ENCODE measurements at places on chromosomes 1 and 21. TPM values are rescaled to one million over a fixed set of nuclear protein-coding genes. Genes with fewer than 3 reads are reported as not detected.

Gene CYP4A22
- total RNA-seq: not detected

Gene GIPC2
- total RNA-seq: 0.15 TPM

Gene NTMT2
- total RNA-seq: not detected

Gene UBXN10
- total RNA-seq: 0.24 TPM

Gene RAB13
- 77.4 TPM for total RNA-seq

Gene ZSWIM5
- 0.29 TPM for total RNA-seq

Gene CD2
- not detected for total RNA-seq

Gene PCSK9
- total RNA-seq: 2.6 TPM

Gene FOXD3
- not detected for total RNA-seq

Gene C2CD2
- total RNA-seq: 26.6 TPM

Gene SMPDL3B
- total RNA-seq: 1.8 TPM

Gene AQP10
- not detected for total RNA-seq

Gene MROH9
- total RNA-seq: not detected

Gene ECE1
- 594 TPM for total RNA-seq

Gene ADGRB2
- 1.6 TPM for total RNA-seq

Gene COL9A2
- 0.12 TPM for total RNA-seq

Gene CD46
- total RNA-seq: 196 TPM

Gene ACTL8
- total RNA-seq: not detected

Gene PDC
- not detected for total RNA-seq

Gene CLIC6
- total RNA-seq: 0.15 TPM

Gene ZNF593
- 26.5 TPM for total RNA-seq

Gene TTC22
- total RNA-seq: not detected

Gene CDA
- total RNA-seq: 0.92 TPM

Gene PHLDA3
- total RNA-seq: 74.8 TPM

Gene S100A2
- 3.9 TPM for total RNA-seq
